ENCODE measurements at places on chromosomes 1 and 21. TPM values are rescaled to one million over a fixed set of nuclear protein-coding genes. Genes with fewer than 3 reads are reported as not detected.

DNA sequence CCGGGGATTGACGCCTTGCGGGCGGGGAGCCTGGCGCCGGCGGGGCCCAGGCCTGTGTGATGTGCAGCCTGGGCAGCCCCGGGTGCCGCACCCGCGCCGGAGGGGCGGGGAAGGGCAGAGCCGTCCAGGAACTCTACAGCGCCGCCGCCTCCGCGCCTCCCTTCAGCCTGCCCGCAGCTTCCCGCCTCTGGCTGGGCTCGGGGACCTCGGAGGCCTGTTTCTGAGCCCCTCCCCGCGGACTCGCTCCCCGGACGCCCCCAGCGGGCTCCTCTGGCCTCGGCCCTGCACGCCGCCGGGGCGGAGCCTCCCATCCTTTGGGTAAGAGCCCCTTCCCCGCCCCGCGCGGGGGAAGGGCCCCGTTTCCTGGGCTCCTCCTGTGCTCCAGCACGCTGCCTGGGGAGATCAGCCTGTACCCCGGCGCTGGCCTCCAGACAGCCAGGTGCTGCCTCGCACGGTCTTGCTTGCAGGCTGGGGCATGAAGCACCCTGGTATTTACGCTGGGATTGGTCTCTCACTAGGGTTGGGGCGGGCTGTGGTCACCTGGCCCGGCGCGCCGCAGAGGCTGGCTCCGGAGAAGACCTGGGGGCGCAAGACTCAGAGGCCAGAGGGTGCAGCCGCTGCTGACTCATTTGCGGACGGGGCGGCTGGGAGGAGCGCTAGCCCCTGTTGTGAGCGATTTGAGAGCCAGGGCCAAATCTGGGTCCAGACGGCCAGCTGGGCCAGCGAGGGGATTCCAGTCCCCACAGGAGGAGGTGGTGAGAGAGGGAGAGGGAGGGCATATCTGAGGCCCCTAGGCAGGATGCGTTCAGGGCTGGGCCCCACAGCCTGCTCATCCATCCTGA is 5.7 kb upstream of the ACOT11 start:
- DNase-seq: peak; percentile 88
- H3K36me3 ChIP-seq: no peaks in the 10 kb centered on the region
- H3K4me1 ChIP-seq: no peaks in the 10 kb centered on the region
- peak overlapping the region; percentile 69 for H3K27ac ChIP-seq
- no peaks in the 10 kb centered on the region for H3K27me3 ChIP-seq

DNA sequence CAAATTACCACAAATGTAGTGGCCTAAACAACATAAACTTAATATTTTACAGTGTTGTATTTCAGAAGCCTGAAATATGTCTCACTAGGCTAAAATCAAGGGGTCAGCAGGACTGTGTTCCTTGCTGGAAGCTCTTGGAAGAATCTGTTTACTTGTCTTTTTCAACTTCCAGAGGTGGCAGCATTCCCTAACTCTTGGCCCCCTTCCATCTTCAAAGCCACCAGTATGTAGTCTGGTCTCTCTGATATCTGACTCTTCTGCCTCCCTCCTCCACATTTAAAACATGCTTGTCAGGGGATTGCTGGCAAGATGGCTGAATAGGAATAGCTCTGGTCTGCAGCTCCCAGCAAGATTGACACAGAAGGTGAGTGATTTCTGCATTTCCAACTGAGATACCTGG is 567.5 kb downstream of the PLA2G4A start:
- no peak overlapping the region for H3K4me3 ChIP-seq
- H3K27me3 ChIP-seq: no peaks in the 10 kb centered on the region
- no peaks in the 10 kb centered on the region for H3K36me3 ChIP-seq
- H3K27ac ChIP-seq: no peak overlapping the region

Gene C2CD4D
- 0.85 TPM for total RNA-seq

Gene PGLYRP3
- not detected for total RNA-seq
